NCI-H748 treated with DMSO at 0.1 percent for 48 hours (cell line): ENCODE measurements at places on chromosomes 7 and 10.

GRCh38 chr7:155226261-155227003 is 71.2 kb upstream of the INSIG1 start:
- no peak for DNase-seq

DNA sequence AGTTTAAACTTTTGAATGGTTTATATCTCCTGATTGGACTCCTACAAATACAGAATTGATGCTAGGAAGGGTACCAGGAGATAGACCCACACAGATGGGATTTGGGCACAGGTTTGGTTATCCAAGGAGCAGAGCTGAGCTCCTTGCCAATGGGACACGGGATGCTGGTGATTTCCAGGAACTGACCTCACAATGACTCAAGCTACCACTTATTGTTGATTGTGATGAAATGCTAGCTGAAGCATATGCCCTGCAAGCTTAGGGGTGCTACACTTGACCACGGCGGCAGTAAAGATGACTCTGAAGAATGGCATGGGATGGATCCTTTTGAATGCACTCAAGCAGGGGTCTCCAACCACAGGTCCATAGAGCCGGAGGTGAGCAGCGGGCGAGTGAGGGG is 45.5 kb upstream of the VKORC1L1 start:
- no peak for DNase-seq

- DNase-seq = no peak
Measured at GRCh38 chr10:124539935-124540641, 78.5 kb downstream of the LHPP start.

- no peak for DNase-seq
Measured at GRCh38 chr7:11835260-11835659, 3.3 kb upstream of the THSD7A start.

DNA sequence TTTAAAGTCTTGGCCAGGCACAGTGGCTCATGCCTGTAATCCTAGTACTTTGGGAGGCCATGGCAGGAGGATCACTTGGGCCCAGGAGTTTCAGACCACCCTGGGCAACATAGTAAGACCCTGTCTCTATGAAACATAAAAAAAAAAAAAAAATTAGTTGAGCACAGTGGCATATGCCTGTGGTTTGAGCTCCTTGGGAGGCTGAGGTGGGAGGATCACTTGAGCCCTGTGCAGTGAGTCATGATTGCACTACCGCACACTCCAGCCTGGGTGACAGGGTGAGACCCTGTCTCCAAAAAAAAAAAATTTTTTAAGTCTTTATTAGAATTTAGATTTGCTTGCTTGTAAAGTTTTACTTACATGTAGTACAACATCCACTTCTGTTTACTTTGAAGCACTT is 14.0 kb downstream of the WNT2 start:
- DNase-seq = no peak

DNA sequence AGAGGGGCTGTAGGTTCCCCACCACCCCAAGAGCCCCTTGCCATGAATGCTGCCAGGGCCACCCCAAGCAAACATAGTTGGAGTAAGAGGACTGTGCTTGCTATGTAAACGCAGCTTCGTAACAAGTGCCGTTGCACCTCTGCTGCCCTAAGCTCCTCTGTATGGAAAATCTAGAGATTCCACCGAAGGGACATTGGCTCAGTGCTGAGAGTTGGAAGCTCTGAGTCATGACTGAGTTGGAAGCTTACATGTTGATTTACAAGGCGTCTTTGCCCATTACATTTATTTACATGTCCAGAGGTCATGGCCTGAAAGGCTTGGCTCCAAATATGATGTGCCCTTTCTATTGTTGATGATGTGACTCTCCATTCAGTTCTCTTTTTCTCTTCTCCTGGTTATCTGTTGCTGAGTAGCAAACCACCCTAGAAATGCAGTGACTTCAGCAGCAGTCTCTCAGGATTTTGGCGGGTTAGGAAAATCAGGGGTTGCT is 233.1 kb upstream of the TCF7L2 start:
- no peak for DNase-seq

DNA sequence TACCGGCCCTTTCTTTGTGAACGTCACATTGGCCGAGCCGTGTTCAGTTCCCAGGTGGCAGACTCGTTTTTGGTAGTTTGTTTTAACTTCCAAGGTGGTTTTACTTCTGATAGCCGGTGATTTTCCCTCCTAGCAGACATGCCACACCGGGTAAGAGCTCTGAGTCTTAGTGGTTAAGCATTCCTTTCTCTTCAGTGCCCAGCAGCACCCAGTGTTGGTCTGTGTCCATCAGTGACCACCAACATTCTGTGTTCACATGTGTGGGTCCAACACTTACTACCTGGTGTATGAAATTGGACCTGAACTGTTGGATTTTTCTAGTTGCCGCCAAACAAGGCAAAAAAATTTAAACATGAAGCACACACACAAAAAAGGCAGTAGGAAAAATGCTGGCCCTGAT is 9.9 kb upstream of the CSGALNACT2 start:
- no peak for DNase-seq

- DNase-seq = peak; percentile 84
Measured at GRCh38 chr10:15863733-15864132, 3.4 kb upstream of the MINDY3 start.

- no peak for DNase-seq
Measured at GRCh38 chr10:28644647-28645046, 32.7 kb upstream of the BAMBI start.

GRCh38 chr10:125595911-125596310 is 87.1 kb downstream of the TEX36 start:
- no peak for DNase-seq

DNA sequence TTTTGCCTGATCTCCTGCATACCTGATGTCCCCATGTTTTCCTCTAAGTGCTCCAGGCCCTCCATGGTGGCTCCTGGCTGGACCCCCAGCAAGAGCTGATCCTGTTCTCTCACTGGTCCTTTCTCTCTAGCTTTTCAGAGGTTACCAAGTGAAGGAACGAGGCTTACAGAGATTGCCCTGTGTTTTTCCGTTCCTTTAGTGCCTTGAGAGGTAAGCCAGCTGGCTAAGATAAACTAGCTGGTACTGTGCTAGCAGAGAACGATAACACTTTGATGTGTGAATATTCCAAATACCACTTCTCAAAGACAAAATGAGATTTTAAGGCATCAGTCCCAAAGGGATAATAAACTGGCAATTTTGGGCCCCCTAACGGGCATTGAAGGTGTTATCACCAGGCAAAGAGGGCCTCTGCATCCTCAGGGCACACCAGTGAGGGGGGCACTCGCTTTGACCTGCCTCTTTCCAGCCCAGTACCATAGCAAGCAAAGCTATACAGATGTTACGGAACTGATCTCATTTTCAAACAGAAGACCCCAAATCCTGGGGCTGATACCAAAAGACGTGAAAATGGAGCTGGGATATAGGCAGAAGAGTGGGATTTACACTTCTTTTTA is 8.4 kb upstream of the CCNY start:
- no peak for DNase-seq

- no peak for DNase-seq
Measured at GRCh38 chr7:144908943-144909556, 73.2 kb upstream of the TPK1 start.

DNA sequence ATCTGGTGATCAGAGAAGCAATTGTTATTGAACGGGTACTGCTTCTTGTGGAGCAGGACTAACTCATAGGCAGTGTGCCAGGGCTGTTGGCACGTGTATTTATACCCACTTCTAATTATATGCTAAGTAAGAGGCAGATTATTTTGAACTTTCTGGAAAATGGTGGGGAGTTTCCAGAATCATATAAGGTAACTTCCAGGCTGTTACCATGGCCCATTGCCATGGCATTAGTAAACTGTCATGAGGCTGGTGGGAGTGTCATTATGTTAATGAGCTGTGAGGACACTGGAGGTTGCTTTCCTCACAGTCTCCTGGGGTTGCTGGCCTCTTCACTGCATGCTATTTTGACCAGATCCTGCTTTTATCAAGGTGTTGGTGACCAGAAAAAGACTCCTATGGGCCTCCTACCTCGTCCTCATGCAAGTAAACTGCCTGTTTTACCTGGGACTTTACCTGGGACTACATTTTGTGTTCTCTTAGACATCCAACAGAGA is 122.6 kb downstream of the KCND2 start:
- DNase-seq = no peak

- no peak for DNase-seq
Measured at GRCh38 chr7:12119620-12120303, 91.3 kb upstream of the TMEM106B start.

DNA sequence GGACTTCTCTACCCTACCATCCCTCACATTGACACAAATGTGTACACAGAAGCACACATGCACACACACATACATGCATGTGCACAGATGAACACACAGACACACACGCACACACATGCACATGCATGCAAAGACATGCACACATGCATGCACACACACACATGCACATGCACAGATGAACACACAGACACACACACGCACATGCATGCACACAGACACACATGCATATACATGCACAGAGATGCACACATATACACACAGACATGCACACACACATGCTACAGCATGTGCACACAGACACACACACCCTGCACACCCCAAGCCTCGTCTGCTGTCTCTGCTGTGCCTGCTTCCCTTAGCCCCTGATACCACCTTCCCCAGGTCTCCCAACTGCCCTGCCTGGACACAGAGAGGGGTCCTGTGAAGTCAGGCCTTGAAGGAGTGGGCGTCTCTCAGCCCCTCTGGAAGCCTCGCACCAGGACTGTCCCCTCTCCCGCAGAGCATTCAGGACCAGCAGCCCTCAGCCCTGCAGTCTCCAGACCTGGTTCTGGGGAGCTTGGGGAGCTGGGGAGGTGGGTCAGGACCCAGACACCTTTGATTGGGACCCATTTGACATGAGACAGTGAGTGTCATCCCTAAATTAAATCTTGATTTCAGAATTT is 181.8 kb downstream of the DNAJB6 start:
- no peak for DNase-seq

GRCh38 chr7:14834883-14835282 is 67.7 kb downstream of the DGKB start:
- DNase-seq = no peak

- no peak for DNase-seq
Measured at GRCh38 chr10:126015413-126015812, 119.0 kb downstream of the FANK1 start.

DNA sequence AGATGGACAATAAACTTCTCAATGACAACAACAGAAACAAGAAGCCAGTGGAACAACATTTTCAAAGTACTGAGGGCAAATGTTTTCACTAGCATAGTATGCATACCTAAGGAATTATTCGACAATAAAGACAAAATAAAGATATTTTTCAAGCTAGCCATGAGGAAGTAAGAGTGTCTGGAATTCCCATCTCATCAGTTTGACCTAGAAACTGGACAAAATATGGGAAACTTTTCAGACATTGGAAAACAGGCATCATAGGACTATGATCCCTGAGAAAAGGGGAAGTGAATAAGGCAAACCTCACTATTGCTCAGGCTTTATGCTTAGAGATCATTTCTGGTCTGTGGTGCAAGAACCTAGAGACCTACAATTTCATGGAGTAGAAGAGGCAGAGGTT is 86.3 kb downstream of the OAT start:
- DNase-seq = no peak

- DNase-seq = no peak
Measured at GRCh38 chr7:50745336-50745735, 37.4 kb downstream of the GRB10 start.

GRCh38 chr7:142784716-142785115 is 13.9 kb downstream of the PRSS2 start:
- DNase-seq = no peak
